NCI-H526 (cell line): ENCODE measurements at places on chromosomes 1 and 21.

DNA sequence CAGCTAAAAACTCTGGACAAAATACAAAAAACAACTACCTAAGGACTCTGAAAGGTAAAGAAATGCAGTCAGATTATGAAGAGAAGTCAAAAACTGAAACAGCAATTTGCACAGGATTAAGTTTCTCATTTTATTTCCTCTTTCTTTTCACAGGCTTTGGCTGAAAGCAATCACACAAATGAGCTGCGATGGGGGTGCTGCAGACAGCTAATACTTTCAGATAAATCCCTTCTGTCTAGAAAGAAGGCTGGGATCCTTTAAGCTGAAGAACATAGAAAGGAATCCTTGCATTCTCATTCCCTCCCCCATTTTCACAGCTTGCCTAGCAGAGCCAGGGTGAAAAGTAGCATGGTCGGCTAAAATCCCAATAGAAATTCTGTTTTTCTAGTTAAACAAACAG, 32.0 kb upstream of the PRDX6 start:
- no peak for DNase-seq

GRCh38 chr21:40029888-40030287, 162.7 kb downstream of the PCP4 start:
- DNase-seq, result no peak

DNA sequence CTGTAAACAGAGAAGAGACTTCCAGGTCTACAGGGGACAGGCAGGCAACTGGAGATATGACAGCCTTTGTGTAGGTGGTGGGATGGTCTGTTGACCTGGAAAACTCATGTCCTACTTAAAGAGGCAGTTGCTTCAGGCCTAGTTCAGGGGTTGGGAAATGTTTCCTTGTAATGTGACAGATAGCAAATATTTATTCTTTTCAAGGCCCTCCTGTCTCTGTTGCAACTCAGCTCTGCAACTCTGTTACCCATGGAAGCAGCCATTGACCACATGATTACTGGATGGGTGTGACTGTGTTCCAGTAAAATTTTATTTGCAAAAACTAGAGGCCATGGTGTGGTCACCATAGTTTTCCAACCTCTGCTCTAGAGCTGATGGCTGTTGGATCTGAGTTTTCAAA, 341.9 kb downstream of the PTBP2 start:
- DNase-seq, result no peak

DNA sequence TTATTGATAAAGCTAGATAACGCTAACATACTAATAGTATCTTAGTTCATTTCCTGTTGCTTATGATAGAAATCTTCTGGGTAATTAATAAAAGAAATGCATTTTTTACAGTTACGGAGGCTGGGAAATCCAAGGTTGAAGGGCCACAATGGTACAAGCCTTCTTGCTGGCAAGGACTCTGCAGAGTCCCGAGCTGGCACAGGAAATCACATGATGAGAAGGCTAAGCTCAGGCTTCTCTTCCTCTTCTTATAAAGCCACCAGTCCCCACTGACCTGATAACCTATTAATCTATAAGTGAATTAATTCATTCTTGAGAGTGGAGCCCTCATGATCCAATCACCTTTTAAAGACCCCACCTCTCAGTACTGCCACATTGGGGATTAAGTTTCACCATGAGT, 82.6 kb downstream of the GPR161 start:
- DNase-seq, result no peak

- peak; percentile 88 for DNase-seq
These were observed 51.8 kb upstream of the TARDBP start for GRCh38 chr1:10960411-10961299.

GRCh38 chr1:225446981-225447615, 19.3 kb upstream of the LBR start:
- no peak for DNase-seq

DNA sequence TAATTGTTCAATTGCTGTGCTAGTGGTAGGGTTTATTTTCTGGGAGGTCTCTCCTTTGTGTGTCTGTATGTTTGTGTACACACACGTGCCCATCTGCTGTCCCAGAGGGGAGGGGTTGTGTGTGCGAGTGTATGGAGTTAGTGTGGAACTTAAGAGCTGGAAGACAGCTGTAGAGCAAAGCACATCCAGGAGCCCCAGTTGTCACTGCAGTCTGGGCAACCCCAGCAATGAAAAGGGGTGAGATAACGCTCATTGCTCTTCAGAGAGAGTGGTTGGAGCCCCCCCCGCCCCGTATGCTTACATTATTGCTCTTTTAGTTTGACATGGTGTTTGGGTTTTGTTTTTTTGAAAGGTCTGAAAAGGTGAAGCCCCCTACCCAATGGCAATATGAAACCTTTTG, 36.9 kb downstream of the NCF2 start:
- no peak for DNase-seq

DNA sequence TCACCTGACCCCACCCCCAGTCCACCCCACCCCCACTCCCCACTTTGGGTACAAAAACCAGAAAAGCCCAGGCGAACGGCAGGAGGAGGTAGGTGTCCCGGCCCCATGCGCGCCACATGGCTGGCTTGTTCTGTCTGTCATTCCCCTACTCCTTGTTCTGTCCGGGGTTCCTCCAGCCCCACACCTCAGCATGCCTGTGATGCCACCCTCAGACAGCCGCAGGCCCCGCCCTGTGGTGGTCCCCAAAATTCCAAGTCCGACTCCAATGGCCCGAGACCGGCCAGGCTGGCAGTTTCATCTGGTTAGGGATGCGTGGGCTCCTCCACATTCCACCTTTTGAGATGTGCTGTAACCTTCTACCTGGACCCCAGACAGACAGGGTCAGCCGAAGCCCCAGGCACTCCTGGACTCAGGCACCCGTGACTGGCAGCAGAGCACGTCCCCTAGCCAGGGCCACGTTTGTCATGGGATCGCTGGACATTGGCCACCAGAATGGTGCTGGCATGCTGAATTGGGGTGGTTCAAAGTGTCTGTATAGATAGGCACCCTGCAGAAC, 94.4 kb downstream of the WDR4 start:
- DNase-seq, result no peak

GRCh38 chr1:40763742-40764532, 19.6 kb upstream of the KCNQ4 start:
- peak; percentile 10 for DNase-seq

GRCh38 chr1:75745276-75745675, 20.8 kb downstream of the ACADM start:
- no peak for DNase-seq
